ENCODE measurements at places on chromosomes 3 and 15.
A peak's percentile ranks its signal among the peaks of the same experiment; 100 is the strongest.

DNA sequence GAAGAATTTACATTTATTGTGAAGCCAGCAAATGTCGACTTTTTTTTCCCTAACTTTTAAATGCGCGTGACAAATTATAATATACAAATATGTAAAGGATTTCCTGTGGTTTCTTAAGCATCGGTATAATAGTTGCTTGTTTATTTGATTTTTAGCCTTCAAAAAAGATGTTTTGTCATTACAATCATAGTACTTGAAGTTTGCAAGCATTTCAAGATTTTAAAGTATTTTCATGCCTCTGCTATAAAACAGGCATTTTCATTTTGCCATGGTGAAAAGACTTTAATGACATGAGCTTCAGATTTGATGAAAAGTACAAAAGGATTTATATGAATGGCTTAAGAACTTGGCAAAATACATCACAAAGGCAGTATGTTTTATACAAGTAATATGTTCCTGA lies 9.4 kb upstream of the P2RY12 start:
- DNase-seq = no peak

DNA sequence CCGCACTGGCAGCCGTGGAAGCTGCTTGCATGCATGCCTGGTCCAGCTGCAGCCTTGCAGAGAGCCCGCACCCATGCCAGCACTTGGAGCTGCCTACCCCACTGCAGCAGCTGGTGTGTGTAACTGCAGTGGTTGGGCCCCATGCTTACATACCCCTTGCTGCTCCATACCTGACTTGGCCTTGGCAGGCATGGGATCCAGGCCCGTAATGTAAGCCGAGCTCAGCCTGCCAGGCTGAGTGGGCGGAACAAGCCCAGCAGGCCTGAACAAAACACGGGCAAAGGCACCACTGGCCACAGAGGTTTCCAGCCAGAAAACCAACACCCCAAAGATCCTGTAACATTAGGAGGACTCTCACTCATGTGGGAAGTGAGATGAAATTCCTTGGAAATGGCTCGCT lies 48.3 kb downstream of the SLC6A20 start:
- DNase-seq = no peak

GRCh38 chr3:64895106-64895990 lies 207.5 kb upstream of the ADAMTS9 start:
- DNase-seq = no peak

- no peak for DNase-seq
Measured at GRCh38 chr15:69810431-69811354, 287.0 kb downstream of the TLE3 start.

- no peak for DNase-seq
Measured at GRCh38 chr3:148707601-148708380, 10.1 kb downstream of the AGTR1 start.

GRCh38 chr15:92034227-92034626 lies 180.7 kb downstream of the SLCO3A1 start:
- no peak for DNase-seq

- DNase-seq = no peak
Measured at GRCh38 chr3:106121491-106122289, 252.9 kb upstream of the CBLB start.

GRCh38 chr15:82851981-82852511 lies 42.6 kb downstream of the WHAMM start:
- DNase-seq = peak; percentile 85

Data from MV-4-11 (cell line).